ENCODE measurements at places on chromosomes 11 and 22.

DNA sequence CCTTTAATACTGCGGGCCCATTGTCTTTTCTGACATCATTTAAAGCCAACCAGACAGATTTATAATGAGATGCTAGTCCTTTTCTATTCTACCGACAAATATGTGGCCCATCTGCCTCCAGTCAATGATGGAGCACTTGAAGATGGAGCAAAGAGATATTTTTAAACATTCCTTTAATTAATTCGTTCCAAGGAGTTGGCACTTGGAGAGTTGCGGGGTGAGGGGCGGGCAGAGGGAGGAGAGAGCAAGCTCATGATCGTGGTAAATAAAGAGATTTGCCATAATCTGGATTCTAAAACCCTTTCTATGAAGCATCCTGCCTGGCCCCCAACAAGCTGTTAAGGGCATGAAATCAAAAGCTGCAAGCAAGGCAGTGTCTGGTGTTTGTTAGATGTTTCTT, 5.0 kb downstream of the SLC1A2 start:
- DNase-seq = no peak

DNA sequence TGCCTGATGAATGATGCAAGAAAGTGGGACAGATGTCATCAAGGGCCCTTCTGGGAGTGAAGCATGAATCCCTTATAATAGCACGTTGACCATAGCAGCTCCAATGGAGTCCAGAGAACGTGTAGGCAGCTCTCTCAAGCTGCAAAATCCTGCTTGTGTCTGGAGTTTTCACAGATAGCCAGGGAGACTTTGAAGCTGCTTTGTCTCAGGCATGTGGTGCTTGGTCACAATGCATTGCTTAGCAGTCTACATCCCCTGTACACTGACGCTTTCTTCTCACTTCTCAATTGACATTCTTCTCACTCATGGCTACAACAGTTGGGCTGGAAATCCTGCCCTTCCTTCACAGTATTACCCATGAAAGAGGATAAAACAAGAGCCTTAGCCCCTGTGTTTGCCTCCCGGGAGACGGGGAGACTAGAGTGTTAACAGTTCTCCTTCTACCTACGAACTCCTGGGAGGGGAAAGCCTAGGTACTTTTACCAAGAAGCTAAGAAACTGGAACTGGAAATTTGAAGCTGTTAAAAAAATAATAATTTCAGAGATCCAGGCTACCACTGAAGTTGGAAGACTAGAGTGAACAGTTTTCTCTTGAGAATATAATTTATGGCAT, 20.7 kb upstream of the MMP7 start:
- no peak for DNase-seq

- no peak for DNase-seq
These were observed 404 bp downstream of the DCHS1 start for GRCh38 chr11:6655020-6655789.

GRCh38 chr11:96188243-96189006, 154.6 kb downstream of the MAML2 start:
- DNase-seq = no peak

- DNase-seq = no peak
These were observed 1081.6 kb downstream of the BRD1 start for GRCh38 chr22:48745842-48746788.

DNA sequence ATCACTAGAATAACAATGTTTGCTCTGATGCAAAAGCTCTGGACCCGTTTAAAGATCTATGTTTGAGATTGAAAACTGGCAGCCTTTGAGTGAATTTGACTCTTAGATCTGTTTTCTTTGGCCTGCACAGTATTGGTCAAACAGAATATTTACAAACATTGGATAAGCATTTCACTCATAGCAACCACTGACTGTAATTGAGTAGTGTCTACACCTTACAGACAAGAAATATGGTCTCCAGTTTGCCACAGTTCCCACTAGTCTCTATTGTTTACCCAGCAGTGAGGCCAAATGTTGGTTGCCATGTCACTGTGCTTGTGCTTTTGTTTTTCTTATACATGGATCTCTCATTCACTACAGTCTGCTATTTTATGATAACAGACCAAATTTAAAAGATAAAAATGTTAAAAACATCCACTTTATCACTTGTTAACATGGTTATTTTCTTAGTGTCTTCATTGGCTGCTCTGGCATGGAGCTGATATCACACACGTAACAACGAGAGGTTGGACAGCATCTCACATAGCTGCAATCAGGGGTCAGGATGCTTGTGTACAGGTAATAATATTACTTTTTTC, 12.2 kb downstream of the ANKRD42 start:
- DNase-seq = no peak

DNA sequence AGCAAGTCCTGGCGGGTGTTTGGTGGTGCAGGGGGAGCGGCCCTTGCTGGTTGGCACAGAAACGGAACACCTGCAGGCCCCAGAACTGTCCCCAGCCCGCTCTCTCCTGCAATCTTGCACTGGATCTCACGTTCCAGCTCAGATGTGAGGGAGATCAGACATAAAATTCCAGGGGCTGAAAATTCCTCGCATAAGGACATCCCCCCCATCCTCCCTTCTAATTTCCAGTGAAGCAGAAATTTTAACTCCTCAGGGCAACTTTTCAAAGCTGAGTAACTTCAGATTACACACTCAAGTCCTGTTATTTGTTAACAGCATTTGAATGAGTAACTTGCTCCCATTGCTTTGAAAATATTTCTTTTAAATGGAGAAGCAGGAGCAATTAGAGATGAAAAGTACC, 40.3 kb upstream of the RASSF10 start:
- DNase-seq = no peak

DNA sequence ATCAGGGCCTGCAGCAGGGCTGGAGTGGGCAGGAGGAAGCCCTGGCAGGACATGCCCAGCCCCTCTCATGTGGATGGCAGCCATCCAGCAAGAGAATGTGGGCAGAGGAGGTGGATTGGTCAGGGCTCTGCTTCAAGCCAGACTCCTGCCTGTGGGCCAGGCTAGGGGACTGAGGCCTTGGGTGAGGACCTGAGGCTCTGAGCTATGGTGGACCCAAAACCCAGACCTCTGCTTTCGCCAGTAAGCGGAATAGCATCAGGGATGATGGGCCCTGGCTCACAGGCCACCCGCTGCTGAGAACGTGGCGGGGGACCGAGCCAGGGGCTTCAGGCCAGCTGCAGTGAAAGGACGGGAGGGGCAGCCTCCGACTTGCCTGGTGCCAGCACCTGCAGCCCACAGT, 57.4 kb downstream of the LINC01488 start:
- DNase-seq = no peak

DNA sequence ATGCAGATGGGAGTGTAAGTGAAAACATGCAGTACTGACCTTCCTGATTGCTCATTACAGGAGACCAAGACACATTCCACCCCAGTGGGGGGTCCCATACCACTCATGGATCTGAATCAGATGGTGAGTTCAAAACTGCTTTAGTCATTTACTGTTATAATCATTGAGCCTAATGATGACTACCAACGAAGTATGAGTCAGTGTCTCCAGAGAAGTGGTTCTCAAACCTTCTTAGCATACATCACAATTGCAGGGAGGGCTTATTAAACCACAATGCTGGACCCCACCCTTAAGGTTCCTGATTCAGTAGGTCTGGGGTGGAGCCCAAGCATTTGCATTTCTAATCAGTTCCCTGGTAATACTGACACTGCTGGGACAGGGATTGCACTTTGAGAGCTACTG, 75.8 kb downstream of the CD44 start:
- DNase-seq = no peak

DNA sequence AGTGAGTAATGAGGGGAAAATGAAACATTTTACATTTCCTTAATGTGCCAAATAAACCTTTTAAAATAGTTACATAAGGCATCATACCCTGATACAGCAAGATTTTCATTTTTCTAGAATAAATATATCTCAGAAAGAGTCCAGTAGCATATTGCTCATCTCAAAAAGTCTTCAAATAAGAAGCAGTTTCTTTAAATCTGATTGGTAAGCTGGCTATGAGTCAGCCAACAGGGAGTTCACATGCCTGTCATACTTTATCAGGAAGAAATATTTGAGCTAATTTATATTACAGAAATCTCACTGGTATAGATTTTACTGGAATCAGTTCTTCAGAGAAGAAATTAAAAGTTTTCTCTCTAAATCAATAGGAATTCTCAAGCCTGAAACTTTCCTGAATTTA, 258.1 kb downstream of the C11orf87 start:
- DNase-seq = no peak

DNA sequence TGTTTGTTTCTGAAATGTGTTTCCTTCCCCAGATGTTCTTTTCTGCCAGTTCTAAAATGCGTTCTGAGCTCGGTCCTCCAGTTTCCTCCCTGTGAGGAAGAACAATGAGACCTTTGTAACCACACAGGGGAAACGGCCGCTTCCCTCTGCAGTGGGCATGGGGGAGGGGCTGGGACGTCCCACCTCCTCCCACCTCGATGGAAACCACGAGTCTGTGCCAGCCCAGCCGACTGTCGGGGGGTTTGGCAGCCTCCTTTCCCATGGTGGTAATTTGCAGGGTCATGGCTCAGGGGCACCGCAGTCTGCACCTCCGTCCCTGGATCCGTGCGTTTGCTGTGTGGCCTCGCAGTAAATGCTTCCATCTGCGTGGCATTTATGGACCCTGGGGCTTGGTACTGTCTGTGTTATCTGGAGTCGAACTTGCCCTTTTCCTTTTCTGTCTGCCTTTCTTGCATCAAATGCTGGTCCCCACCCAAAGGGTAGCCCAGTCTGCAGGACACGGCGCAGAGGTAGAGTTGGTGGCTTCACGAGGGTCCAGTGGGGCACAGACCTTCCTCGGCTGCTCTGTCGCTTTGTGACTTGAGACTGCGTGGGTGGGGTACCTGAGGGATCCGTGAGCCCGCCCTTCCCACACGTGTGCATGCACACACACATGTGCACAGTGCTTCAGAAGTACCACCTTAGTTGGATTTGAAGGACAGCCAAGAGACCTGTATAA, 16.1 kb downstream of the LRP5 start:
- no peak for DNase-seq
